ENCODE measurements at places on chromosomes 1 and 21. TPM values are rescaled to one million over a fixed set of nuclear protein-coding genes. Genes with fewer than 3 reads are reported as not detected.

Gene GJC2
- total RNA-seq = 18.5 TPM

GRCh38 chr21:35350965-35351364, 301.9 kb upstream of the RUNX1 start:
- no peak for DNase-seq

DNA sequence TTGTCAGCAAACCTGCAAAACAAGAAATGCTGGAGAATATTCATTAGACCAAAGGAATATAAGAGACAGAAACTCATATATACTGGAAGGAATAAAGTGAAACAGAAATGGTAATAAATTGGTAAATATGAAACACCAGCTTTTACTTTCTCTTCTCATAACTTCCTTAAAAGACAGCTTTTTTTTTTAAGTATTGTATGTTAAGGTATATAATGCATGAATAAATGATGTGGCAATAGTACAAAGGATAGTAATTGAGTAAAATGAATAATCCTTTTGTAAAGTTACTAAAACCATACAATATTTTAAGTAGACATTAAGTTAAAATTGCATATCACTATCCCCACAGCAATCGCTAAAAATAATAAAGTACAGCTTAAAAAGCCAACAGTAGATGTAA, 64.8 kb downstream of the TRIM33 start:
- DNase-seq = no peak

- no peak for DNase-seq
Observed at GRCh38 chr1:7130127-7130526, 344.9 kb downstream of the CAMTA1 start.

Gene C1orf210
- 1.6 TPM for total RNA-seq

- peak; percentile 6 for DNase-seq
Observed at GRCh38 chr1:57474137-57474750, 50.4 kb upstream of the DAB1 start.

DNA sequence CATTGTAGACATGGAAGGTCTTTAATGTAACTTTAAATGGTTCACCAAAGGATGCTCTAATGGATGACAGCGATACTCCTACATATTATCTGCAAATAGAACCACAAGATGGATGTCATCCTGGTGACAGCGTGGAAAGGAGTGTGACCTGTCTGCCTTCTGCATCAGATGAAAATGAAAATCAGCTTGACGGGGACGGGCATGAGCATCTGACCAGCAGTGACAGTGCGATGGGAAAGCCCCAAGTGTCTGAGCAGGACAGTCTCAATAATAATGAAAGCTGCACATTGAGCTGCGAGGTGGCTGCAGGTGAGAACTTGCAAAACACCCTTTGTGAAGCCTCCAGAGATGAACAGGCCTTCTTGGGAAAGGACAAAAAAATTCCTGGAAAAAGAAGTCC, 25.2 kb downstream of the CNST start:
- DNase-seq = no peak

GRCh38 chr21:37249112-37249904, 17.8 kb downstream of the VPS26C start:
- DNase-seq = no peak

Gene HSPB7
- total RNA-seq = not detected

DNA sequence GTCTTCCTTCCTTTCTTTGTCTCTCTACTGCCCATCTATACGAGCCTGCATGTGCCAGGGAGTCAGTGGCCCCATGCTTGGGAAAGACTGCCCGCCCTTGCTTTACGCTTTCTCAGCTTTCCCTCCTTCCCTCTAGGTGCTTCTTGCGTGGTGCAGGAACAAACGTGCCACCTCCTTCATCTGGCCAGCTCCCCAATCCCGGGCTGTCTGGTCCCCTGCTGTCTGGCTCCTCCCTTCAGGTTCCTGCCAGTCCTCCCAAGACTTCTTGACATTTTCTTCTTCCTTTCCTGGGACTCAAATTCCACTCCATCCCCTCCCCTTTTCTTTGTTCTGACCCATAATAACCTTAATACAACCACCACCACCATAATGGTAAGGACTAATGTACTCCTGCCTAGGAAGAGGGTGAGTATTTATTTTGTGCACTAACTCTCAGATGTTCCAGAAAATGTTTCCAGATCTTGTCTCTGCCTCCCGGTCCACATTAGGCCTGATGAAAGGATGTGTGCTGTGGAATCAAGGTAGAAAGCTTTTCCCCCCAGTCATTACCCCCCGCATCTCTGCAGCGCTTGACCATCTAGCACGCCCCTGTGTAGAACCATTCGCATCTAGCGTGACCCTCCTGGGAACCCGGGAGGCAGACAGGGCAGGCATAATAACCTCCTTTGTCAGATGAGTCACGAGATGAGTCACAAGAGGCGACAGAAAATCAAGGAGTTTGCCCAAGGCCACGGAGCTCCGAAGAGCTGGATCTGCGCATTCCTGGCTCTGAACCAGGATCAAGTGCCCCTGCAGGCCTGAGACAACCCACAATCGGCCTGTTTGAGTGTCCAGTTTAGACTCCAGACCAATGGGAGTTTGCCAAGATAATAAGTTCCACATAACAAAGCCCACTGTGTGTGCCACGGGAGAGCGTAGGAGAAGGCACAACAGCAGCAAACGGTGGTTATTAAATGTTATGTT, 60.1 kb upstream of the NEK2 start:
- DNase-seq = peak; percentile 100

DNA sequence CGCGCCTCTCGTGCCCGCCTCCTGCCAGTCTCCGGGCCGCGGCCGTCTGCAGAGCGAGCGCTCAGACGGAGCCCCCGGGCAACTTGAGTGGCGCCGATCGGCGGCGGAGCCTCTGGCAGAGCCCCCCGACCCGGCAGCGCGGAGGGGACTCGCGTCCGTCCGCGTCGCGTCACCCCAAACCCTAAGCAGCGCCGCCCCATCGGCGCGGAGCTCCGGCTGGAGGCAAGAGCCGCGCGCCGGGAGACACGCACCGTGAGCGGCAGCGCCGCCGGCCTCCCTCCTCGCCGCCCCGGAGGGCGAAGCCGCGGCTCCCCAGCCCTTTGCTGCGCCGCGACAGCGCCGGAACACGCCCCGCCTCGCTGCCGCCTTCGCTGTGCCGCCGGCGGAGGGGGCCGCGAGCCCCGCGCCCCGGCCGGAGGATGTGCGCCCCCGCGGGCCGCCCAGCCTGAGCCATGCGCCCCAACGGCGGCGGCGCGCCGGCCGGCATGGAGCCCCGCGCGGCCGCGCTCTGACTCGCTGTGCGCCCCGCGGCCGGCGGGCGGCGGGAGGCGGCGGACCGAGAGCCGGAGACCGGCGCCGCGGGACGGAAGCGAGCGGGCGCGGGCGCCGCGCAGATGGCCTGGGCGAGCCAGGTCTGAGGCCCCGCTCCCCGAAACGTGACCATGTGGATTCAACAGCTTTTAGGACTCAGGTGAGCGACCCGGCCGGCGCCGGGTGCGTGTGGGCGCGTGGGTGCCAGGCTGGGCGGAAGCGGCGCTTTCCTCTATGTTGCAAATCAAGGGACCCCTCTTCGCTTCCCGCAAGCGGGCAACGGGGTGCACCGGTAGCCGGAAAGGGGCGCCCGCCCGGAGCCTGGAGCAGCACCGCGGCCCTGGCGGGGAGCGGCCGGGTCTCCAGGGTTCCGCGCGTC, 610 bp downstream of the AJAP1 start:
- DNase-seq = no peak

DNA sequence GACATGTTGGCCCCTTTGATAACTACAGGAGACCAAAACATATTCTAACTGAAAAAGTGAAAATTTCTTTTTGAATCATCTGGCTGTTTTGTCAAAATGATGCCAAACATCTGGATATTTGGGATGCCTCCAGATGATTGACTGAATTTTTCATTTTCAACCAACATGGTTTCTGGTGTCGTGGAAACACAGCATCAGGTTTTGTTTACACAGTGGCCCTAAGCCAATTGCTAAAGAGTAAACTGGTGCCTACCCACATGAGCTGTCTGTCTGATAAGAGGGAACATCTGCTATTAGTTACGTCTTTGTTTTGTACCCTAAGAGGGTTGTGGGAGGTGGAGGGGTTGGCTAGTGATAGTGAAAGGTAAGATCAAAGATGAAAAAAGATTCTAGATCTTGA, 204.8 kb downstream of the KCNK2 start:
- DNase-seq = no peak

Gene ERG
- total RNA-seq = not detected

Gene SPRR1B
- 4.0 TPM for total RNA-seq

- DNase-seq = no peak
Observed at GRCh38 chr1:213256438-213257087, 205.5 kb downstream of the RPS6KC1 start.

Gene PTGFR
- total RNA-seq = 4.4 TPM

Gene GREM2
- total RNA-seq = not detected

DNA sequence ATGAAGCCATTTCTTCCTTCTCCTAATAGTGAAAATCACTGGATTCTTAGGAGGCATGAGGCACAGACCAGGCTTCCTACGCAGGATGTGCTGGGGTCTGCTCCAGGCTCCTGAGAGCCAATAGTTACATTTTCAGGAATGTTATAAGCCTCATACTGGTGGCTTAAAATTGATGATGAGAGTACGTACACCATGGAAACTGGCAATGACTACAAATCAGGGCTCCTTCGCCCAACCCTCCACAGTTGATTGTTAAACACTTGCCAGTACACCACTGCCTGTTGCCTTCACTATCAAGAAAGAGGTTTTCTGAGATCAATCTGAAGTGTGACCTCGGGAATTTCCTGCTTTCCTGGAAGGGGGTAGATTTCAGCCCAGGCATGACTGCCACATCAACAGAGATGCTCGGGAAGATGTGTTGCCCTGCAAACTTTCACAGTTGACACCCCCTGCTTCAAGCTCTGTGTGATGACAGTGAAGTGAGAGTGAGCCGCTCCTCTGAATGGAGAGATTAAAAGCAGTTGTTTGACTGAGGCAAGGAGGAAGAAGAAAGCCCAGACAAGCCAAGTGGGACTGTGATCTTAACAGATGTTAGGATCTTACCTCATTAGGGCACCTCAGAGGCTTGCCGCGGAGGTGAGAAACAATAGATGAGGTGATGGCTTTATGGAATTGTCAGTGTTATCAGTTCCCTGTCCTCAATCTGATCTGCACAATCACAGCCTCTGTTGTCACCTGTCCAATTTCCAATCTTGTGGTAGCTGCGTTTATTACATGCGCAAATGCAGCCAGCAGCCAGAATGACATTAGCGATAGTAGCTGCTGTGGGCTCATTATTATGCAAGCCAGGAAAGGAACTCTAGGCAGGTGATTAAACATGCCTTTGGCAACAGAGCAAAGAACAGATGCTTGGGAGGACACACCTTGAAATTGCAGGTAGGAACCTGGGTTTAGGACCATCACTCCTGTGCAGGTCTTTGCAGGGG, 277.3 kb downstream of the KAZN start:
- DNase-seq = no peak
